NCI-H1694 (cell line): ENCODE measurements at places on chromosomes 6 and 20.

- DNase-seq: no peak
These were observed 125.1 kb downstream of the LY86 start for GRCh38 chr6:6713657-6714056.

- DNase-seq: no peak
These were observed 20.0 kb downstream of the DEF6 start for GRCh38 chr6:35317483-35318195.

DNA sequence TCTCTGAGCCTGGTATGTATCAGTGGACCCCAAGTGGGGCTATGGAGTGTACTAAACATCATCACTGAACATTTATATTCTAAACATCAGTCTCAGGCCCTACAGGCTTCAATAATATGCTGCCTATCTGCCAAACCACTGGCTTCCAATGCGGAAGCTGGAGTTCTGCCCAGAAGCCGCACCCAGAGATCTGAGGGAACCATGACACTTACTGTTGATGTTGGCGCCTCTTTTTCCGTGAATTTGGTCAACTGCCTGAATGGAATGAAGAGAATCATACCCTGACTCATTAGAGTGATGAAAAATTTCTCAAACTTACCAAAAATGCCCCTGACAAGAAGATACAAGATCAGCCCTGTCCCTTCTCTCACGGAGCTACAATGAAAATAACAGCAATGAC lies 66.2 kb downstream of the SLC22A23 start:
- no peak for DNase-seq

DNA sequence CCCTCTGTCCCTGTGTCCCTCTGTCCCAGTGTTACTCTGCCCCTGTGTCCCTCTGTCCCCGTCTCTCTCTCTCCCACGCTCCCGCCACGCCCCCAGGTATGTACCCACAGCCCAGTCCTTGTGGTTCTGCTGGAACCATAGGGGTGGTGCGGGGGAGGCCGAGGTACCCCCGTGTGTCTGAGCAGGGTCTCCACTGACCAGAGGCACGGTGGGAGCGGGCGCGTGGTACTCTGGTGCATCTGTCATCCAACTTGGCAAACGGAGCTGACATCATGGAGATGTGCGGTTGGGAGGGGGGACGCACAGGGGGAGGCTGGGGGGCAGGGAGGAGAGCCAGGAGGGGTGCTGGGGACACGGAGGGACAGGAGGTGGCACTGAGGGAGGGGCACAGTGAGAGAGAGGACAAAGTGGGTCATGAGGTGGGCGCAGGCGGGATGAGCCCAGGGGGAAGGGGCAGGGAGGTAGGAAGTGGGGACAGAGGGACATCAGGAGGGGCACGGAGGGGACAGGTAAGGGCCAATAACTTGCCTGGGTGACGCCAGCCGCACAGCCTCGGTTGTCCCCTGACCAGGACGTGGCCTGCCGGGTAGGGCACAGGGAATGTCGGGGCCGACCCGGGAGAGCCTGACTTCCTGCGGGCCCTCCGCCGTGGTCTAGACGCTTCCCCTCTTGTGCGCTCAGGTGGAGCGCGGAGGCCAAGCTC lies 163.6 kb upstream of the PDE10A start:
- DNase-seq: no peak

GRCh38 chr6:135097172-135097571 lies 42.5 kb upstream of the HBS1L start:
- DNase-seq: no peak

- peak; percentile 30 for DNase-seq
These were observed 43.0 kb upstream of the TMEM200A start for GRCh38 chr6:130322673-130323268.

DNA sequence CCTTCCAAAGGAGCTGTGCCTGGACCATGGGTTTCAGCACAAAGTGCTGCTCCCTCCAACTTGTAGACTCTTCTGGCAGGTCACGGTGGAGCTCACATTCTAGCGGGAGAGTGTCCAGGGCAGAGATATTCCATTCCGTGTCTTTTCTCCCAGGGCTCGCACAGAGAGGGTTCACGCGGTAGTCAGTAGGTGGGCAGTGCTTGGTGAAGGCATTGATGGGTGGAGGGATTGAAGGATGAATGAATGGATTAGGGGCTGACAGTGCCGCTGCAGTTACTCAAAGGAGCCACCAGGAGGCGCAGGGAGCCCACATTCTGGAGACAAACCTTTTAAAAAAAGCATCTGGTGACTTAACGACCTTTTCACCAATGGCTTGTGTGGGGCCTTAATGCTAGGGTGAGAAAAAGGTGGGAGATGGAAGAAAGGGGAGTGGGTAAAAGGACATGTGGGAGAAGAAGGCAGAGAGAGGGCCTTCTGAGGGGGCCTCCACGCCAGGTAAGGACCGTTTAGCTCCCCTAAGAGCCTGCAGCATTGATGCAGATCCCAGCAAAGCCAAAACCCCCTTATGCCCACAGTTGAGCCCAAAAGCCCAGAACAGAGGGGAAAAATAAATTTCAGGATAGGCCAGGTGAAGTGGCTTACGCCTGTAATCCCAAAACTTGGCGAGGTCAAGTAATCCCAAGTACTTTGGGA lies 17.5 kb upstream of the FAM110A start:
- DNase-seq: peak; percentile 54
